ENCODE measurements at places on chromosomes 3 and 15.

GRCh38 chr3:69313251-69313650 lies 72.6 kb downstream of the FRMD4B start:
- DNase-seq: no peak

GRCh38 chr3:50345586-50346234 lies at the start of gene ZMYND10:
TSS of gene ZMYND10 (minus strand) at chr3:50345732. CDS start at chr3:50345579, 153 bp downstream.
- DNase-seq: peak; percentile 74

- no peak for DNase-seq
Measured at GRCh38 chr15:69265347-69265955, 33.3 kb upstream of the PAQR5 start.

DNA sequence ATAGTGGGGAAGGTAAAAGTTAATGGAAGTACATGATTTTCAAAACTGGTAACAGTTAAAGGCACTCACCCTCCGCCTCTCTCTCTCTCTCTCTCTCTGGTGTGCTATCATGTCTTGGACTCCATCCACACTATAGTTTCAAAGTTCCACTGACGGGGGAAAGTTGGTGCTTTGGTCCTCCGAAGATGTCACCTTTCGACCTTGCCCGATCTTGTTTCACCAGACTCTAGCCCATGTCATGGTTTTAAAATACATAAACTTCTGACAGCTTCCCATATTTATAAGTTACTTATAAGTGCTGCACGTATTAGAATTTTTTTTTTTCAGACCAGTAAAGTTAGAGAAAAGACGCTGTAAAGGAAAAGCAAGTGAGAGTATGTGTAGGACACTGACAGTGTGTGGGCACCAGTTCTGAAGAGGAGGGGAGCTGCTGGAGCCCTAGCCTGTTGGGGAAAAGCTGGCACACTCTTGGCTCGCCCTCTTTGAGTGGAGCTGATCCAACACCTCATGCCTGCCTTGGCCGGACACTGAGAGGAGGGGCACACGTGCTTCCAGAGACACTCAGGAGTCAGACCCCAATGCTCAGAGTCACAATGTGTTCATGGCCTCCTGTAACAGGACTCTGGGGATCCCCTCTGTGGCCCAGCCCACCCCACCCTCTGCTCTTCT lies 200.5 kb upstream of the TPM1 start:
- no peak for DNase-seq

GRCh38 chr3:17307482-17307881 lies 422.7 kb downstream of the PLCL2 start:
- no peak for DNase-seq

DNA sequence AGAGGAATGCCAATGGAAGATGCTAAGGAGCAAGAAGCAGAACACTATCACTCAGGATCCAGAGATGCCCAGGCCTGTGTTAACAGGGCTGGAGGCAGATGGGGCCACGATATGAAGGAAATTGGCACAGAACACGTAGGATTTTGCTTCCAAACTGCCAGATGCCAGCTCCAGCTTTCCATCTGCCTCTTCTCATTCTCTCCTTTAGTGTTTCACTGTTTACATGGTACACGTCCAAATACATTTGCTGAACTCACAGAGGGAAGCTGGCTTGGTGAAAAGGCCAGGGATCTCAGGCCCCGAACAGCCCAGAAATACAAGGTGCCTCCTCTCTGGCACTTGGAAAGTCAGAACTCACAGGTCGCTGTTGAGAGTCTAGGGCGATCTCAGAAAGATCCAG lies 187.0 kb downstream of the NTRK3 start:
- no peak for DNase-seq

- peak; percentile 5 for DNase-seq
Measured at GRCh38 chr3:119937229-119937628, 155.3 kb downstream of the NR1I2 start.

Data from activated CD4-positive, alpha-beta T cell treated with anti-CD3 and anti-CD28 coated beads, Interleukin-2, amount 50 U/mL, for 1 hour (primary cell).